ENCODE measurements at places on chromosomes 12 and 14.

DNA sequence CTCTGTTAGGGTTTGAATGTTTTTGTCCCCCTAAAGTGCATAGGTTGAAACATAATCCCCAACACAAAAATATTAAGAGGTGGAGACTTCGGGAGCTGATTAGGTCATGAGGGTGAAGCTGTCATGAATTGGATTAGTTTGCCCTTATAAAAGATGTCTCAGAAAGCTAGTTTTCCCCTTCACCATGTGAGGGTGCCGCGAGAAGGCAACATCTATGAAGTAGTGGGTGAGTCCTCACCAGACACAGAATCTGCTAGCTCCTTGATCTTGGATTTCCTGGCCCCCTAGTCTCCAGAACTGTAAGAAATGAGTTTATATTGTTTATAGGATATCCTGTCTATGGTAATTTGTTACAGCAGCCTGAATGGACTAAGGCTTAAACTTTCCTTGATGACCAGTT lies 301.5 kb upstream of the ATP2B1 start:
- DNase-seq, result peak; percentile 2

GRCh38 chr14:75549169-75549568 lies 26.9 kb downstream of the BATF start:
- peak; percentile 50 for DNase-seq

DNA sequence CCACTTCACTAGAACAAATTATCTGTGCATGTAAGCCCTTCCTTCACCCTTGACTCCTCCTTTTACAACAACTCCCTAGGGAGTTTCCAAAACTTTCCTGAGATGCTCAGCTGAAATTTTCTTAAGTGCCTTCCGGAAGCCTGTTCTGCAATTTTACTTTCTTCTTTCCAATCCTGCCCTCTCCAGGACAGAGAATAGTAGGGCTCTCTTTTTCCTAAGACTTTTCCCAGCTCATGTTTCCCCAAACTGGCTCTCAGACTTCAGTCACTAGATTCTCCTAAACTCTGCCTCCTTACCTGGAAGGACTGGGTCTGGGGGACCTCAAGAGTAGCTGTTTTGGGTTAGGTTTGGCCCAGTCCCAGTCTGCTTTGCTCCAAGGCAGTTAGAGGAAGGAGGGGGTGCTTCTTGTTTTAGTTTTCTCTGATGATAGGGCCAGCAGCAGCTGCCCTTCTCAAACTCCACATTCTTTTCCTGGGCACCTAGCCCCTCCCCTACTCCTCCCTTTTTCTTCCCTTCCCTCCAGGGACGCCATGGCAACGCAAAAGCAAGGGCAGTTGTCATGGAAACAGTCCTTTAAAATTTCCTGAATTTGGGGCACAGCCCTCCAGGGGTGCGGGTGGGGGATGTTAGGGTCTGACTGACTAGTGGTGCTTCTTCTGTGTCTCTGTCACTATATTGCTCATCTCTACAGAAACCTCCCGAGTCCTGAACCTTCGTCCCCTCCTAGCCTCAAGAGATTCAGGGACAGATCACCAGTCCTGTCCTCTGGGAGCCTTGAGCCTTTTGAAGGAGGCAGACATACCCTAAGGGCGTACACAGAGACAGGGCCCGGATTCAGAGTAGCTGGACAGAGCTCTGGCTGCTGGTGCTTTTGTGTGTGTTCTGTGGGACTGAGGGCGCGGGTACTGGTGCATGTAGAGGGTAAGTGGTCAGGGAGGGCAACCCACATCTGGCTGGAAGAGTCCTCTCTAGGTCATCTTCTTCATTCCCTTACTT lies 17.0 kb downstream of the PPP1R1A start:
- no peak for DNase-seq

GRCh38 chr14:59339524-59340330 lies 125.5 kb downstream of the GPR135 start:
- no peak for DNase-seq

All from activated naive CD4-positive, alpha-beta T cell treated with Interleukin-2 at 50 U/mL for 16 hours (primary cell).